COLO829 (cell line): ENCODE measurements at places on chromosomes 13 and 19.
A peak's percentile ranks its signal among the peaks of the same experiment; 100 is the strongest.

GRCh38 chr19:3665681-3666544, 34.4 kb downstream of the PIP5K1C start:
- peak; percentile 42 for DNase-seq

DNA sequence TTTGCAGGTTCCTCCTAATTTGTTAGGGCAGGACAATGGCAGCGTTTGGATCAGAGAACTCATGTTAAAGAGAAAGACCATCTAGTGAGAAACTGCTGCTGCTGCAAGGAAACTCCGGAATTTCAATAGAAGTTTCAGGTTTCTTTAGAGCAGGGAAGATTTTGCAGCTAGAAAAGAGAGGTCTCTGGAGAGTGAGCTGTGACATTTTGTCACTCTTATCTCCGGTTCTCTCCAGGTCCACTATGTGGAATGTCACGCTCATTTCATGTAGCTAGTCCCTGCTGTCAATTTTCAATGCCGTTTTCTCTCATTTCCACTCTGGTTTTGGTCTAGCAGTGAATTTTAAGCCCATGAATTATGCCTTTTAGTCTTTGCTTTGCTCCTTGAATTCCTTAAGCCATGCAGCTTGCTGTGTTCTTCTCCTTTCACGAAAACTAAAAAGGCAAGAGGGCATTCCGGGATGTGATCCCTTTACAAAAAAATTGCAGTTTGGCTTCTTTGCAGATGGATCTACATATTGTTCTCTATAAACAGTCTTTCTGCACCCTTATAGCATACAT, 46.7 kb upstream of the POSTN start:
- DNase-seq = no peak

DNA sequence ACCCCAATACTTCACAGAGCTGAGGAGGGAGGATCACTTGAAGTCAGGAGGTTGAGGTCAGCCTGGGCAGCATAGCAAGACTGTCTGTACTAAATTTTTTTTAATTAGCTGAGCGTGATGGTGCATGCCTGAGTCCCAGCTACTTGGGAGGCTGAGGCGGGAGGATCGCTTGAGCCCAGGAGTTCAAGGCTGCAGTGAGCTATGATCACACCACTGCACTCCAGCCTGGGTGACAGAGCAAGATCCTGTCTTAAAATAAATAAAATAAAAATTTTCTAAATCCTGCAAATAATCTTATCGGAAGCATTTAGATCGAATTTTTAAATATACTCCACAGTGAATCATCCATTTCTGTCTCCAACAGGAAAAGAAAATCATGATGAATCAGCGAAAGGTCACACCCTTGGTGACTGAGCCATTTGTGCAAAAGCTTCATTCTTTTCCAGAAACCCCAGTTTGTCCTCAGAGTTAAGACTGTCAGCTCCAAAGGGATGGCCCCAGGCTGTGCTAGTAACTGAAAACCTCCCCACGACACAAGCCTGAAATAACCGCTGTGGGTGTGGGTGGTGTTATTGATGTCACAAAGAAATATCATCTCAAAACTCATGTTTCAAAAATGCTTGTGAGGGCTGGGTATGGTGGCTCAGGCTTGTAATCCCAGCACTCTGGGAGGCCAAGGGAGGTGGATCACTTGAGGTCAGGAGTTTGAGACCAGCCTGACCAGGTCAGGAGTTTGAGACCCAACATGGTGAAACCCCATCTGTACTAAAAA, 167.6 kb downstream of the PTPRS start:
- peak; percentile 97 for DNase-seq

DNA sequence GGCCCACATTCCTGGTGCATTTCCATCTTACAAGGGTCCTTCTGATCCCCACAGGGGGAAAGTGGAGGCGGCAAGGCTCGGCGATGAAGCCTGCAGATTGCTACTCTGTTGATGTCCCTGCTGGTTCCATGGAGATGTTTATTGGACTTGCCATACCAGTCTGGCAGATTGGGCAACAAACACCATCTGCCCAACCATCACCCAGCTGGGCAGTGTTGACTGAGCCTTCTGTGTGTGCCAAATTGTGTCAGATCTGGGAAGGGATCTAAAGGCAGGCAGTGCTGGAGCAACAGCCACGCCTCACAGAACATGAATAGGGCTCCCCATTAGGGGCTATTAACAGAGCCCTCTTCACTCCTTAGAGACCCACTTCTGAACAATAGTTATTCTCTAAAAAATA, 35.0 kb downstream of the FLT1 start:
- DNase-seq = no peak

DNA sequence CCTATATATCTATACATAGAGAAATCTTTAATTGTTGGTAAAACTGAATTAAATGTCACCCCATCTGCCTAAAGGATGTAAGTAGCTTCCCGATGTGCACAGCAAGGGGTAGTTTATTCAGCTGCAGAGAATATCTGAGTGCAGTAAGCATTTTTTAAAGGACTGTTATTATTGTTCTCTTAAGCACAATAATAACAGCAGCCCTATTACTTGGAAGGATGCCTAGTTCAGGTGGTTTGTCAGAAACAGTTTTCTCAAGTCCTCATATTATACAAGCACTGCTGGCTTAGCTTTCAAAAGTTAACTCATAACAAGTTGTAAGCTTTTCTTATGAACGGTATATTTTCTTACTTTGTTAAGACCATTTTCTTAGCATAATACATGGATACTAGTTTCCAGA, 142.6 kb downstream of the CRYL1 start:
- DNase-seq = no peak

- no peak for DNase-seq
These were observed 69.8 kb upstream of the STARD13 start for GRCh38 chr13:33355201-33355895.

GRCh38 chr13:48891586-48891985, 84.1 kb upstream of the FNDC3A start:
- DNase-seq = peak; percentile 85

- DNase-seq = no peak
These were observed 9.5 kb downstream of the ANO8 start for GRCh38 chr19:17325133-17325532.
